ENCODE measurements at places on chromosomes 4 and X.

GRCh38 chrX:53357799-53358530, 64.5 kb downstream of the SMC1A start:
- no peak for DNase-seq

- DNase-seq, result no peak
These were observed 26.0 kb downstream of the AMTN start for GRCh38 chr4:70544279-70544868.

DNA sequence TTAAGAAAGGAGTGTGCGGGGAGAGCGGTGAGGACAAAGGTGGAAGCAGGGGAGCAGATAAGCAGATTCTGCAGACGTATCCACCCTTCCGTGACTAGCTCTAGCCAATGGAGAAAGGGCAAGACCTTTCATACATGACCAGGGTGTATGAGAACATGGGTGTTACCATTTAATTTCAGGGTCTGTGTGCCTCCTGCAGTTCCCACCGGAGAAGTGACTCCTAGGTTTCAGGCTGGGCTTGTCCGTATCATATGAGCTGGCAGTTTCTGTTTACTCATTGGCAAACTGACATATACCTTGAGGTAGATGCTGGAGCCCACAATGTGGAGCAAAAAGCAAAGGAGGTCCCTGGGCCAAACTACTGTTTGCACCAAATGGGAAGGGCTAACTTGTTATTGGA, 6.8 kb downstream of the RBM47 start:
- DNase-seq, result no peak

DNA sequence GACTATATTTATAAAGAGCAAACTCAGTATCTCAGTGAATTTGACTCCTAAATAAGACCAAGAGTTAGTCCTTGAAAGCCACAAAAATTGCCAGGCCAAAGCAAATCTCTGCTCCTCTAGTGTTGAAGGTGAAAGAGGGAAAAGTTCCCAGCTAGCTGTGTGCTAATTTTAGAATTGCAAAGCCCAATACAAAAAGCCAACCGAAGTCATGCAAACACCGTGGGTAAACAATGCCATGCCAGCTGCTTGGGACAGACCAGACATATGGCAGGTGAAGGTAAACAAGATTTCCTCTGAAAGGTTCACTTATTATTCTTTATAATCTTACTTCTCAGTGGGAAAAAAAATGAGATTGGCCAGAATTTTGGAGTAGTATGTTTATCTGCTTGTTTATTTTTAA, 80.5 kb upstream of the LNX1 start:
- no peak for DNase-seq

DNA sequence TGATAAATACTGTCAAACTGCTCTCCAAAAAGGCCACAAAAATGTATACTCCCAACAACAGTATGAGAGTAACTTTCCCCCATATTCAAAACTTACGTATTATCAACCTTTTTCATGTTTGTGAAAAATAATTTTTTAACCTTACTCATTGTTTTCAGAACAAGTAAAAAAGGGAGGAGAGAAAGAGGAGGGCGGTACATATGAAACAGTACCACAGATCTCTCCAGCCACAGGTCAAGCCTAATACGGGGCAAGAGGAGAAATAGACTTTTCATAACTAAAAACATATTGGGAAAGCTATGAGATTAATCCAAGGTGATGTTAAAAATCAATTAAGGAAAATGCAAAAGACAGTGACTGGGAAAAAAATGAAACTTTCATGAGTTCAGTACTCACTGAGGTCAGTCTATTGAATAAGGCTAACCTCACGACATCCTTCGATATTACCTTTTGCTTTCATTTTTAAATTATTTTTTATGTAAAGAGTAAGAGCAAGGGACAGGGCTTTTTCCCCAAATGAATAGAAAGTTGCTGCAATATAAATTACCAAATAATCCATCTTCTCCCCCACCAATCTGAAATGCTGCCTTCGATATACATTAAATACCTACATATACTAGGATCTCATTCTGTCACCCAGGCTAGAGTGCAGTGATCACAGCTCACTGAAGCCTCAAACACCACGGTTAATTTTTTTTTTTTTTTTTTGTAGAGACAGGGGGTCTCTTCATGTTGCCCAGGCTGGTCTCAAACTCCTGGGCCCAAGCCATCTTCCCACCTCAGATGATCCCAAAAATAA, 25.3 kb downstream of the FBXW7 start:
- no peak for DNase-seq

DNA sequence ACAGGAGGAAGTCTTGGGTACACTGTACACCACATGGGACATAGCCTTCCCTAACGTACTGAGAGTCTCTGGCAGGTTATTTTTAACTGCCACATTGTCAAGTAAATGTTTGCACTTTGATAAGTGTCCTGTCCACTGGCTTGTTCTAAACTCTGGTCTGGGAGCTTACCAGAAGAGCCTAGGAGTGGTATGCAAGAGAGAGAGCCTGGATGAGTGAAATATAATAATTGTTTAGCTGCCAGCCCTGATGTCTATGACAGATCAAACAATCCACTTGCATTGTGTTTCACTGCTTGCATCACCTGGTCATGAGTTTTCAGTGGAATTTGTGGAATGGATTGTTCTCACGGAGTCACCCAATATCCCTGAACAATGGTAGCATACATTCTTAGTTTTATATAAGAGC, 91.6 kb downstream of the SHROOM3 start:
- DNase-seq, result no peak

Data from stimulated activated CD4-positive, alpha-beta T cell treated with anti-CD3 and anti-CD28 coated beads, Interleukin-1b, Interleukin-23, amount 100 ng/mL, for 48 hours (primary cell).